ENCODE measurements at places on chromosomes 12 and 14.

GRCh38 chr12:80107221-80107620 is 7.9 kb downstream of the OTOGL start:
- no peak for DNase-seq

GRCh38 chr12:54166567-54167499 is 22.0 kb downstream of the SMUG1 start:
- no peak for DNase-seq

GRCh38 chr12:26373606-26374495 is 178.5 kb downstream of the SSPN start:
- no peak for DNase-seq

DNA sequence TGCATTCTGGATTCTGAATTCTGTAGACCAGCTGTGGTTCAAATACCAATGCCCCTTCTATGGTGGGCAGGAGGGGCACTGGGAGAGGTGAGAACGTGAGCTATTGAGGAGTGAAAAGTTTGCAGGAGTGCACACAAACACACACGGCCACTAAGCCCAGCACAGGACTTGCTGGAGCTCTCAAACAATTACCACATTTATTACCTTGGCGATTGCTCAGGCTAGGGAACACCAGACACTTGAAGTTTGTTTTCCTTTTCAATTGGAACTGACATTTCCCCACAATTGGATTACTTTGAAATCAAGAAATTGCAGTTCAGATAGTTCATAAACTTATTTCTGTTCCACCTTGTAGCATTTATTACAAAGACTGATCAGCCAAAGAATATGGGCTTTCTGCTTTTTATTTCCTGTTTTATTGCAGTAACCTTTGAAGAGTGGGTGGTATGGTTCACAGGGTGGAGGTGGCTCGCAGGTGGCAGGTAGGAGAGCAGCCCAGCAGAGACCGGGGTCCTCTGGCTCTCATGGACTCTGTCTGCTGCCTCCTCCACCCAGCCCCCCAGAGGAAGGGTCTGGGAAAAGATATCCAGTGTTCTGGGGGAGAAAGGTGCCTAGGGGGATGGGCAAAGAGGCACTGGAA is 429.8 kb upstream of the CCDC196 start:
- DNase-seq = no peak

- DNase-seq = no peak
Measured at GRCh38 chr12:67456431-67456901, 187.3 kb downstream of the CAND1 start.

All from NCI-H1436 treated with DMSO at 0.1 percent for 48 hours (cell line).